ENCODE measurements at places on chromosomes 3 and 15.

GRCh38 chr3:188339410-188340295, 185.7 kb downstream of the LPP start:
- DNase-seq, result no peak

- peak; percentile 48 for DNase-seq
Measured at GRCh38 chr3:101849714-101850245, 466 bp downstream of the NFKBIZ start.

DNA sequence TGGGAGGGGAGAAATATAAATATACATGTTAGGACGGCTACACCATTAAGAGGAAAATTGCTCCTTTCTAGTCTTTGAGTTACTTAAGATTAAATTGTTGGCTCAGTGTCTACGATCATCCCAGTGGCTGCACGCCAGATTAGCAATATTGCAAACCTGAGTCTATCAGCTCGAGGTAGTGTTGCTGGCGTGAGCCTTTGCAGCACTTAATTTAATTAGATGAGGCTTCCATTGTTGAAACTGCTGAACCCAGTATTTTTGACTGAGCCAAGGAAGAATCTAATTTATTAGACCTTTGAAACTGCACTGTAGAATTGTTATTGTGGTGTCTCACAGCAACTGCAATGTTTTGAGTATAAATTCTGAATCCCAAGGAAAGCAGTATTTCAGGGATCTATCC, 782.4 kb upstream of the ROBO1 start:
- DNase-seq, result no peak

DNA sequence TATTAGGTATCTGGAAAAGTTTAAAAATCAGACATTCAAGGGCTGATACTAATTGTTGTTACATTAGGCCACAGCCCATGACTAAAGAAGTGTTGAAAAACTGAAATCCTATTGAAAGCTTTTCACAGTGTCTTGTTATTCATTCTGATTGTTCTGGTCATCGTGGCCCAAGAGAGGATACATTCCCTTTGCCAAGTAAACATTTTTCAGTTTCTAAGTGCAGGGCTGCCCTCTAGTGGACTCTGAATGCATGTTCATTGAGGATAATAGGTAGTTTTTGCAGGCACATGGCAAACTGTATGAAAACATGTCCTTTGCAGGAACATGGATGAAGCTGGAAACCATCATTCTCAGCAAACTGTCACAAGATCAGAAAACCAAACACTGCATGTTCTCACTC, 181.1 kb downstream of the MYRIP start:
- peak; percentile 46 for DNase-seq

GRCh38 chr3:6805236-6805635, 55.7 kb upstream of the GRM7 start:
- no peak for DNase-seq

DNA sequence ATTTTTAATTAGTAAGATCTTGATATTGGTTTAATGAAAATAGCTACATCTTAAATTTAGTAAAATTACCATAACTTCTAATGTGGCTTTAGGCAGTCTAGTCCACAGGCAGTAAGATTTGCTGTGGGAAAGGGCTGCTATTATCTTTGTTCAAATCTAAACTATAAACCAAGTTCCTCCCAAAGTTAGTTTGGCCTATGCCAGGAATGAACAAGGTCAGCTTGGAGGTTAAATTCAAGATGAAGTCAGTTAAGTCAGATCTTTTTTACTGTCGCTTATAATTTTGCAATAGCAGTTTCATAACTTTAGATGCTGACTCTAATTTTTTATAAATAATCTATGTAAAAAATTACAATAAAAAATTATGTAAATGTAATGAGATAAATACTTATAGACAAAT, 1016.9 kb upstream of the ALCAM start:
- DNase-seq, result no peak

DNA sequence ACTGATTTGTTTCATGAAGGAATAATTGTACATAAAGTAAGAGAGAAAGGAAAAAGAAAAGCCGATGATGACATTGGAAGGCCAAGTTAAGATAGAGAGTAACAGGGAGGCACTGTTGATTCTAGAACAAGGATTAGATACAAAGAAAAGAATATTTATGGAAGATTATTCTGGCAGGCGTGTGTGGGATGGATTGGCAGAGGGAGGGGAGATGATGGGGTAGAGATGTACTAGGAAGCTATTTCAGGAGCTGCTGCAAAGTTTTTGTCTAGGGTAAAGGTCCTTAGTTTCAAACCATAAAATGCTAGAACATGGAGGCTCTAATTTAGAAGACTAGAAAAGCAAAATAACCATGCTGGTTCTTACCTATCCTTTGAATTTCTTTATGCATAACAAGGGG, 280.0 kb upstream of the LRRN1 start:
- DNase-seq, result no peak

- DNase-seq, result peak; percentile 18
Measured at GRCh38 chr3:49998326-49998725, 58.4 kb downstream of the RBM6 start.

DNA sequence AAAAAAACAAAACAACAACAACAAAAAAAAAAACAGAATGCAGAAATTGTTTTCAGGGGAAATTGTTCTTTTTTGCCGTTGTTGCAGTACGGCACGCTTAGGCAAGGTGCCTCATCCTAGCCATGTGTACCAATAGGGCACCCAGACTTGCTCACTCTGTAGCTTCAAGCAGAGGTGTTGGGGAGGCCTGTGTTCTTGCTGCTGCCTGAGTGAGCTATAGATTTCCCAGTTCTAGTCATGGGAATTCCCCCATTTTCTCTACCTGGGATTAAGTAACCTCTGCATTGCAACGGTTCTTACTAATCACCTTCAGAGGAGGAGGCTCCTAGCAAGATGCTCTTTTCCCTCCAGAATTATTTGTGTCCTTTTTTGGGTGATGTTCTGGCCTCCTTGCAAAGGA, 12.9 kb upstream of the PARL start:
- DNase-seq, result no peak

GRCh38 chr15:71051539-71051938, 63.7 kb upstream of the THSD4 start:
- DNase-seq, result peak; percentile 30

GRCh38 chr15:69015591-69015990, 1.1 kb downstream of the NOX5 start:
- peak; percentile 4 for DNase-seq

GRCh38 chr3:154955907-154956533, 124.1 kb upstream of the MME start:
- no peak for DNase-seq

GRCh38 chr15:72999586-72999985, 52.7 kb upstream of the NEO1 start:
- DNase-seq, result no peak

GRCh38 chr15:69955240-69955894, 142.3 kb downstream of the TLE3 start:
- no peak for DNase-seq

DNA sequence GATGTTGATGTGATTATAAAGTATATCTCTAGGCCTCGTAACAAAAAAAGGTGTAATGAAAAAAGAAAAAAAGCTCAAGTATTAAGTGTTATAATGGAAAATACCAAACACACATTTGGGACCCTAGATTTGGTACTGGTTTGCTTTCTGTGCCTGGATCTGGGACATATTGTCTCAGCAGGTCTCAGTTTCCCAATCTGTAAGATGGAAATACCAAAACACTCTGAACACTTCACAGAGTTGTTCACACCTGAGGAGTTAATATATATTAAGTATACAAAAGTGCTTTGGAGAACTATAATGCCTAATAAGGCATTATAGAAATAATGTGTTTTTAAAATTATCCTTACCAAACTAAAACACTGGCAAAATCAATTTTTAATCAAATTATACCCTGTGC, 60.0 kb downstream of the CLASP2 start:
- DNase-seq, result no peak

GRCh38 chr3:52429779-52430415, 15.0 kb downstream of the SEMA3G start:
- DNase-seq, result no peak

- DNase-seq, result no peak
Measured at GRCh38 chr15:77519540-77519939, 98.9 kb downstream of the HMG20A start.

DNA sequence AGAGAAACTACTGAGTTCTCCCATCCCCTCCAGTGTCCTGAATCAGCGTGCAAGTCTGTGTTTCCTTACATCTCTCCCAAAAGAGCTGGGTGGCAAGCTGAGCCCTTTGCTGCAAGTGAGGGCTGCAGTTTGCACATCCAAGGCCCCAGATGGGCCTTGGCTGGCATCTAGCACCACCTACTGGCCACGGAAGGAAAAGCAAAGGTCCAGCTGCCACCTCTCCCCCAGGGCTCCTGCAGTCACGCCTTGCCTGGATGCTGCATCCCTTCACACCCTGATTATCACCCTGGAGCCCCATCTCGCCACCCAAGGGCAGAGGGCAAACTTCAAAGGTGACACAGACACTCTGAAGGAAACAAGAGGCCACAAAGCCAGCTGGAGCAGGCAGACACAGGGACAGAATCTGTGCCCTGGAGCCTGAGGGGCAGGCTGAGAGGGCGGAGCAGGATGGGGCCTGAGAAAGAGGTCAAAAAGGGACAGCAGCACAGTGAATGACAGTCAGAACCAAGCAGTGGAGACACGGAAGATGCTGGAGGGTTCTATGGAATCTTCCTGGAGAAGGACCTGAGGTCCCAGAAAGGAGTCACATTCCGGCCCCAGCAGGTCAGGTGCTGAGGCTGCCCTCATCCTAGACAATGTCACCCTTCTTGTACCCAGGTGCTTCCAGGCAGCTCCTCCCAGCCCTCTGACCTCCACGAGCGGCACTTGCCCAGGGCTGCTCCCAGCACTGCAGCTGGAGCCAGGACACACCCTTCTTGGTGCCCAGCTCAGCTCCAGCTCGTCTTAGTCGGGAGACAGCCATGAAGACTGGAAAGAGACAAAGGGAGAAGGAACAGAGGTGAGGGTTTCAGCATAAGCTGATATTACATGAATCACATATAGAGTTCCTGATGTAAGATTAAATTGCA, 18.3 kb upstream of the NTRK3 start:
- peak; percentile 94 for DNase-seq

DNA sequence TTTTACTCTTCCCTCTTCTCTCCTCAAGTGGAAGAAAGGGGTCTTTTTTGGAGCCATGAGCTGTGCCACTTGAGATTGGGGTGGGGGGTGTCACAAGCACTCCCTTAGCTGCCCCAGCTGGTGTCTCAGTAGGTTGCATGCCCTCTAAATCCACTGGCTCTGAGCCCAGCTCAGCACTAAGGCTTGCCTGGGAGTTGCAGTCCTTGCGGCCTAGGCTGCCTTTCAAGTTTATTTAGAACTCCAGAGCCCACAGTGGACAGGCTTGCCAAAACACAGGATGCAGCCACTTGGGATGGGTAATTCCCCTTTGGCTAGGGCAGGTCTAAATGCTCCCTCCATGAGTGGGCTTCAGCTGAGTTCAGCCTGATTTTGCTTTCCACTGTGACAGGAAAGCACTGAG, 24.7 kb downstream of the C3orf20 start:
- DNase-seq, result no peak

DNA sequence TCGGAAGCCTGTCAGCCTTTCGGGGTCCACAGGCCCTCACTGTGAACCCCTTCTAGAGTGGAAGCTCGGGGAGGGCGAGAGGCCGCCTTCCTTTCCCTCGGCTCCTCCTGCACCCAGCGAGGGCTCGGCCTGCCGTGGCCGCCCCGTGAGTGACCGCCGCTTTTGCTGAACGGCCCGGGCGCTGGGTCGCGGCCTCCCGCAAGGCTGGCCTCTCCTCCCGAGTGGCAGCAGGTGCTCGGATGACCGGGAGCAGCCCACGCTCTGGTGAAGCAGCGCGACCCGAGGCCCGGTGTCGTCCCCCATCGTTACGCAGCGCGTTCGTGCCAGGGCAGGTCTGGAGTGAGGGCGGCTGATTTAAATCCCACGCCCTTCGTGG, 53.8 kb downstream of the LRRK1 start:
- DNase-seq, result no peak

GRCh38 chr15:70140543-70141375, 43.0 kb upstream of the TLE3 start:
- DNase-seq, result peak; percentile 37

DNA sequence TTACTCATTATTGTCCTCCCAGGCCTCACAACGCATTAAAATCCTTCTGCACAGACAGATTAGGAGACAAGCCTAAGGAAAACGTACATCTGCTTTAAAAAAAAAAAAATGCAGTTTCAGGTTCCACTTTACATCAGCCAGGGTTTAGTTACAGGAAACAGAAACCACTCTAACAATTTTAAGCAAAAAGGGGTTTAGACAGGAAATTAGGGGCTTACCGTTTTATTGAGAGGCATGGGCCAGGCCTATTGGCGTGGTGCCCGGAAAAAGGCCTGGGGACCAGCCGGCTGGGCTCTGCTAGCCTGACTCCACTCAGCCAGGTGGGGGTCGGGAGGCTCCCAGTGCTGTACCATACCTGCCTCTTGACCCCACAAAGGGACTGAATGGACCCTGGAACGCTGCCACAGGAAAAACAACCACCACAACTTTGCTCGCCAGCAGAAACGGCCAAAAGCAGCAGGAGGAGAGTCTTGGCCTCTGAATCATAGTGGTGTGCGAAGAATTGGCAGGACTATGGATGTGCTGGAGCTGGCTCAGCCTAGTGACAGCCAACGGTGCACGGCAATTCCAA, 124.3 kb downstream of the CHSY1 start:
- DNase-seq, result peak; percentile 88

- DNase-seq, result no peak
Measured at GRCh38 chr15:60969658-60970057, 259.4 kb downstream of the RORA start.

- peak; percentile 46 for DNase-seq
Measured at GRCh38 chr3:14429237-14429636, 26.8 kb downstream of the SLC6A6 start.

- DNase-seq, result no peak
Measured at GRCh38 chr3:123100193-123100776, 33.5 kb downstream of the PDIA5 start.

DNA sequence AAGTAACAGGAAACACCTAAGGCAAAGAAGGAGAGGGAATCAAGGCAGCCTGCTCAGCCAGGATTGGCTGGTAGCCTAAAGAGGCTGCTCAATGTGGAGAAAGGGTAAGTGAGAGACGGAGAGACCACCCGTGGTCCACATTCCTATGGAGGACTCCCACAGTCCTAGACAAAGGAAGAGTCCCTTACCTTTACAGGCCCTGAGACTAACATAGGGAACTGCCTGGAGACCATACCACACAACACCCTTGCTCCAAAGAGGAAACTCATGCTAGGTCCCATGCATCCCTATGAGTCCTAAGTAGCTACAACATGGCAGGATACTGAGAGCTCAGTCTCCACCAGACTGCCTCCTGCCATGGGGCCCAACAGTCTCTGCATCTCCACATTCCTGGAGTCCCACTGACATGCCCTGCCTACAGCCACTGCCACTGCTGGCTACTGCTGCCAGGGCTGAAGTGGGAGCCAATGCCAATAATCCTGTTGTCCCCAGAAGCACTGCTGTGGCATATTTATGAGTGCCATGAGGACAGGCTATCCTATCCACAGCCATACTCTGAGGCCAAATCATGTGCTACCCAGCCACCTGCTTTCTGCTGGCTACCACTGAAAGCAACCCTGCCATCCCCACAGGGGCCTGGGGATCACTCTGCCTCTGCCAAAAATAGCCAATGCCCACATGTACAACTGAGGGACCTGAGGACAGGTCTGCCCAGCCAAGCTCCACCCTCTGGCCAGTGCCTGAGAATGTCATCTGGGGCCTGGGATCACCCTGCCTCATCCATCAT, 45.0 kb downstream of the COPS2 start:
- no peak for DNase-seq

All from AG20443 (cell line).